ENCODE measurements at places on chromosomes 2 and 18.

GRCh38 chr2:7694076-7694985, 777.1 kb downstream of the RNF144A start:
- no peak for DNase-seq

DNA sequence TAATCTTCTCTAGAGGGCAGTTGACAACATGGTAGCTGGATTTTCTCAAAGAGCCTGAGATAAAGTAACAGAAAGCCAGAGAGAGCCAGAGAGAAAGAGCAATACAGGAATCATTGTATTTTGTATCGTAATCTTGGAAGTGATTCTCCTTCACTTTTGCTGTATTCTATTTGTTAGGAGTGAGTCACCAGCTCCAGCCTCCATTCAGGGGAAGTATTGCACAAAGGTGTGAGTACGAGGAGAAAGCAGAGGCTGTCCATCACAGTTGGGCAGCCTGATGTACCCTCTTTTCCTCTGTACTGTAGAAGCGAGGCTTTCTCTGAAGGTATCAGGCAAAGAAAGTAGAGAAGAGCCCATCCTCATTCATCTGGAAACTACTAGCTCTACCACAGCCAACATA, 176.8 kb downstream of the KCNS3 start:
- no peak for DNase-seq

GRCh38 chr2:177717831-177718618, 325.5 kb downstream of the AGPS start:
- no peak for DNase-seq

GRCh38 chr2:181421131-181421458, 36.1 kb upstream of the ITGA4 start:
- no peak for DNase-seq

DNA sequence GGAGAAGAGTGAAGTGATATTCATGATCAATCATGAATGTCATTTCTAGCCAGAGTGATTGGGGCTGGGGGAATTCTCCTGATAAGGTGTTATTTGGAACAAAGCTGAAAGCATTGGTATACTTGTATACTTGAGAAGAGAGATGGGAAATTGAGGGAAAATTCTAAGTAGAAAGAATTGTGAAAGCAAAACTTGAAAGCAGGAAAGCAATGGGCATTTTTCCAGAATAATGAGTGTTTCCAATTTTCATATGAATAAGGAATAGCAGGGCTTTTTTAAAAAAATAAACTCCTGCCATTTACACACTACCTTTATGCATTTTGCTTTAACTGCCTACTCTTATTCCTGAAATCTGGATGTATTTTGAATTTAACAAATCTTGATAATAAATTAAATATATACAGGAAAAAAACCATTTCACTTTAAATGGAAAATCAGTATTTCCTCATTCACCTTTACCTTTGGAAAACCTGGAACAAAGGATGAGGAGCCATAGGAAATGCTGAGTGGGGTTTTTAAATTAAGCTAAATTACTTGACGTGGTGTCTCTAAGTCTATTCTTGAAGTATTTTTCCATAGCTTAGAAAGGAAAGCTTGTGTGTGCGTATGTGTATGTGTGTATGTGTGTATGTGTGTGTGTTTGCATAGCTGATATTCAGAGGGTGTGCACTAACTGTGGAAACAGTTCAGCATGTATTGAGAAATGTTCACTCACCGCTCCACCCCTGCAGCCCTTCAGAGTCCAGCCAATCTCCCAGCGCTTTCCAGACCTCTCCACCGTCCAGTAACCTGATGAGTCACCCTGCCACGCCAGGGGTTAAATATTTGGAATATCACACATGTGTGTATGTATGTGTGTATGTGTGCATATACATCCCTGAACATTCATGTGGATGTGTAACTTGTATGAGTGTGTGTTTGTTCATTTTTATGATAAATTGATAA, 427.3 kb downstream of the THSD7B start:
- DNase-seq, result no peak

GRCh38 chr2:241808051-241808720, 807 bp upstream of the NEU4 start:
- DNase-seq, result no peak

GRCh38 chr18:45361125-45361851, 254.0 kb upstream of the SLC14A2 start:
- DNase-seq, result peak; percentile 45

DNA sequence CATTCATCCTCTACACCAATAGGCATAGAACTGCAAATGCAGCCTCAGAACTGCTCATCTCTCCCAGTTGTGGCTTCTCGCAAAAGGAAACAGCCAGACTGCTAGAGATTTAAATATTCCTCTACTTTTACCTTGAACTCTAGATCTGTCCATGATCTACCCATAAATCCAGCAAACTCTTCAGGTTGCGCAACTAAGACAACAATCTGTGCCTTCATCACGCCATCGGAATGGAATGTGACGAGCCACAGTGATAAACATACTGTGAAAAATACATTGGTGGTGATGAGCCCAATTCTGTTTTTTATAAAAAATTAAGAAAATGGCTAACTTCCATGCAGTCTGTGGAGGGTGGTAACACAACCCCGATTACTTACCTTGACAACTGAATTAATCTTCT, 626.7 kb downstream of the LRRTM4 start:
- no peak for DNase-seq

- DNase-seq, result no peak
Observed at GRCh38 chr2:140383781-140384180, 1603.6 kb upstream of the NXPH2 start.

DNA sequence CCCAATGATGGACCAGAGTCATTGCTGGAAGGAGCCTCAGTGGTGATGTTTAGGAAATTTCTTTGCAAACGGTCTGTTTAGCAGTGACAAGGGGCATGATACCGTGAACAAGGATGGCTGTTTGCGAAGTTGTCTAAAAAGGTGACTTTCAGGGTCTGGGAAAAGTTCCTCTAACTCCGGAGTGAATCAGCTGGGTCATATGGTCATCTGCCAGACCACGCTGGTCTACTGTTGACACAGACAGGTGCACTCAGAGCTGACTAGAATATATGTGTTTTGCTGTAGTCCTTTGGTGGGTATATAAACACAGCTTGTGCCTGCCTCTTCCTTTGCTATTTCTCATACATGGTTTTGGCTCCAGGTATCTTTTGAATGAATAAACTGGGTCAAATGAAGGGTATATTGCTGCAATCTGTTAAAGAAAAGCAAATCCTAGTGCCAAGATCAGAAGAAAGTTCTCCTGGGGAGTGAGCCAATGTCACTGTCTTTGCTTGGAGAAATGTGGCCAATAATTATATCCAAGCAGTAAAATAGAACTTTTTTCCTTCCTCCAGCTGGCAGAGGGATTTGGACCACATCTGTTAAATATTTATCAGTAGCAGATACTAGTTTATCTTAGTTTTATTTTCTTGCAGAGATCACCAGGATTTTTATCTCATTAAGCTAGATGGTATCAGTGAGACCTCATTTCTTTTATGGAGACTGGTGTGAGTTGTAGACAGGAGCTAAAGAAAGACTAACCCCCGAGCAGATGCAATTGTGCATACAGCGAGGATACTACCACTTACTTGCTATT, 286.0 kb downstream of the TRIB2 start:
- DNase-seq, result no peak

- DNase-seq, result no peak
Observed at GRCh38 chr2:185436787-185437372, 301.7 kb upstream of the FSIP2 start.

- DNase-seq, result no peak
Observed at GRCh38 chr2:60872510-60872928, 8.9 kb upstream of the REL start.

GRCh38 chr2:83784315-83784714, 674.8 kb downstream of the SUCLG1 start:
- no peak for DNase-seq

- peak; percentile 52 for DNase-seq
Observed at GRCh38 chr18:60466677-60467076, 94.1 kb upstream of the MC4R start.

- no peak for DNase-seq
Observed at GRCh38 chr2:160044728-160045127, 17.7 kb downstream of the PLA2R1 start.

GRCh38 chr2:25341011-25341727, 556 bp downstream of the DNMT3A start:
- peak; percentile 56 for DNase-seq

- no peak for DNase-seq
Observed at GRCh38 chr2:61549546-61549945, 11.4 kb upstream of the XPO1 start.

- no peak for DNase-seq
Observed at GRCh38 chr18:72692086-72692485, 147.9 kb upstream of the CBLN2 start.

- peak; percentile 76 for DNase-seq
Observed at GRCh38 chr2:239358062-239358754, 42.6 kb downstream of the HDAC4 start.

DNA sequence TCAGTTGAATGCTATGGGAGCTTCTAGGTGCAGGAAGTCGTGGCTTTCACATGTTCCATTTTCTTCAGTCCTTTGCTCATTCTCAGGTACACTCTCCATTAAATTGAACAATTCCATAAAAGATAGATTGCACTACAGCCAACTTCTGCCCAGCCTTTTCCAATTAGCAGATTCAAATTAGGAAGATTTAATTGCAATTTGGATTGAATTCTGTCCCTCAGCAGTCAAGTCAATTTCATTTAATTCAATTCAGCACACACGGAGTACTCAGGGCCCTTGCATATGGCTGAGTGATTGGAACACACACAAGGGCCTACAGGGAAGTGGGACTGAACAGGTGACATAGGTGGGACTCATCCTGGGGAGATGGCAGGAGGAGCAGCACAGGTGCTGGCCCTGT, 220.4 kb downstream of the LOXHD1 start:
- DNase-seq, result no peak

- peak; percentile 91 for DNase-seq
Observed at GRCh38 chr2:46315103-46315890, 18.1 kb downstream of the EPAS1 start.

DNA sequence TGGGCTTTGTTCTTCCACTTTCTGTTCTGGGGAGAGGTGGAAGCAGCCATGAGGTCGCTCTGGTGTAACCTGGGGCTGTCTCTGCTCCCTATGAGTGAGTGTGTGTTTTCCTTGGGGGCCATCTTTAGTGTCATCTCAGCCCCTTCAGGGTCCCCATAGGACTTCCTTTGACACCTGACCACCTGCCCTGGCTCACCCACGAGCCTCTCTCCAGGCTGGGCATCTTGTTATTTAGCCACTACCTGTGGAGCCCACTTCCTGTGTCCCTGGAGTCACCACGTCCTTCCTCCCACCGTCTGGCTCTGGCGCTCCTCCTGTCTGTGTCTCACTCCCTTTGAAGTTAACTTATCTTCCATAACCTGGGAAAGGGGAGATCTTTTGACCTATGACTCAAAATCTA, 176.0 kb downstream of the UXS1 start:
- no peak for DNase-seq

GRCh38 chr2:150467621-150467963, 19.9 kb downstream of the RND3 start:
- DNase-seq, result no peak

DNA sequence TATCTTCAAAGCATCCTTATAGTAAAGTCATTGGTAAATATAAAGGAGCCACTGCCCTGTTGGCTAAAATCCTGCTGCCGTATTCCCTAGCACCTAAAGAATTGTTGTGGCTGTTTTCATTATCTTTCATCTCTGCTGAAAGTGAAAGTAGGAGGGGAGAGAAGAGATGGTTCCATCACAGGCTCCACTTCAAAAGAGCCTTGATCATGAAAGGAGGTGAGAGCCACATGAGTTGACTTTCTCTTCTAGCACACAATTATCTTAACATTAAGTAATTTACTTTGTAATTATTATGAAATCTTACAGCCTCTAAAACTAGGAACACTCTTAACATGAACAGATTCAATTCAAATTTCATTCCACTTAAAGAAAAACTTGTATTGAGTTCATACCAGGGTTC, 1050.9 kb upstream of the LRRTM1 start:
- DNase-seq, result no peak

GRCh38 chr2:238427435-238428162, 872 bp downstream of the ASB1 start:
- DNase-seq, result peak; percentile 32

GRCh38 chr2:228600265-228600664, 418.8 kb upstream of the SPHKAP start:
- peak; percentile 70 for DNase-seq

GRCh38 chr18:6574631-6575030, 154.9 kb upstream of the ARHGAP28 start:
- no peak for DNase-seq

Data from AG20443 (cell line).